ENCODE measurements at places on chromosomes 5 and 9. TPM values are rescaled to one million over a fixed set of nuclear protein-coding genes. Genes with fewer than 3 reads are reported as not detected.

DNA sequence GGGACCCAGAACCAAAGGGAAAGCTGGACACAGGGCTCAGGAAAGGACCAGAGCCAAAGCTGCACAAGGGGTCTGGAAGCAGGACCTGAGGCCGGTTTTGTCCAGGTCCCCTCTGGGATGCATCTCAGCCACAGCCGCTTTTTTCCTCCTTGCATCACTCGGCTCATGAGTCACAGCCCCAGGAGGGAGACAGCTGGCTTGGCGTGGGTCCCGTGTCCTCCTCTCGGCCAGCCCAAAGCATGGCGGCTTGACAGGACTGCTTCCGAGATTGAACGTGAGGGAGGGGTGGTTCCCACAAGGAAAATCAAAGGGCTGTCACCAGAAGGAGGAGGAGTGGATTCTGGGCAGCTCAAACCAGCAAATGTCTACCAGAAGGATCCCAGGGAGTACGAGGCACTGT, 56.7 kb upstream of the CPLX2 start:
- DNase-seq = peak; percentile 96

- DNase-seq = no peak
Observed at GRCh38 chr9:121353241-121354061, 16.6 kb downstream of the STOM start.

DNA sequence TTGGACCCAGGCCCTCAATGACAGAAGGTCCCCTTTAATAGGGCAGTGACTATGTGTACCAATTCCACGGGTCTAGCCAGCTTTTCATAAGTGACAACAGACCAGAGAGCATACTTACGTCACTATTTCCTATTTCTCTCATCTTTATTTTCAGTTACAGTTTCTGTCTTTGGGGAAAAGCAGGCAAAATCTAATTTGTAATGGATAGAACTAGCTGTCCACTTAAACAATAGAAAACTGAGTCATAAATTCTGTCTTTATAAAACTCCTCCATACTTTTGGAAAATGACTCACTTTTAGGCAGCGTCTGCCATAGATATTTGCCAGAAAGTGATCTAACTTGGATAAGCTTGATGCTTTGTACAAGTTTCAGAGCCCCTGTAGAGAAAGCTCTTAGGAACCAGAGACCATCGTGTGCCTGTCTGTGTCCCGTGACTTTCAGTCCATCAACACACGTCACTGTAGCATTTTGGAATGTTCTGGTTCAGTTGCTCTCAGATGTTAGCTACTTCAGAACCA, 101.9 kb downstream of the F2RL2 start:
- no peak for DNase-seq

DNA sequence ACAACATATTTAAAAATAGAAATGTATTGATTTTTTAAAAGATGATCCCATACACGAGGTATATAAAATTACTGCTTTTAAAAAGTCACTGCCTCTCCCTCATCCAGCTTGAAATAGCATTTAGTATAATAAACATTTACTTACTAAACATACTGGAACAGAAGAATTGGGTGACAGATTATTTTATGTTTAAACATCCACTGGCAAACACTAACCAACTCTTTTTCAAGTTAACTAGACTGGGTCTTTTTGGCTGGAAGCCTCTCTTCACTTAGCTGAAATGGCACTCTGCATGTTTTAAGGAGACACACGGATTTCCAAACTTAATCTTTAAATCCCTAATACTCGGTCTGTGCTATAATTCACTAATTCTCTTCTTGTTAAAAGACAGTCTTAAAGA, 19.0 kb downstream of the CTXN3 start:
- no peak for DNase-seq

DNA sequence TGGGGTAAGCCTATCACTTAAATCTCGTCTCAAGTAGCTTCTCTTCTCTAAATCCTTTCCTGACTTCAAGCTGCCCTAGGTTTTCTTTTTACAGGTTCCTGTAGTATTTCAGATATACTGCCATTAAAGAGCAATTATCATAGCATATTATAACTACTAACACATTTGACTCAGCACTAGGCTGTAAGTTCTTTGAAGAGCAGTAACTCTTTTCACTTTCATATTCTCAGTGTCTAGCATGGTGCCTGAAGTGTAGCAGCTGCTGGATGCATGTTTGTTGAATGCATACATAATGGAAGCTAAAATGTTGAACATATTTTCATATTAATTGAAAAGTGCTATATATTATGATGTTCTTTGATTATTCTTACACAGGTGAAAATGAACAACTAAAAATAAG, 22.5 kb downstream of the CCDC152 start:
- DNase-seq = no peak

DNA sequence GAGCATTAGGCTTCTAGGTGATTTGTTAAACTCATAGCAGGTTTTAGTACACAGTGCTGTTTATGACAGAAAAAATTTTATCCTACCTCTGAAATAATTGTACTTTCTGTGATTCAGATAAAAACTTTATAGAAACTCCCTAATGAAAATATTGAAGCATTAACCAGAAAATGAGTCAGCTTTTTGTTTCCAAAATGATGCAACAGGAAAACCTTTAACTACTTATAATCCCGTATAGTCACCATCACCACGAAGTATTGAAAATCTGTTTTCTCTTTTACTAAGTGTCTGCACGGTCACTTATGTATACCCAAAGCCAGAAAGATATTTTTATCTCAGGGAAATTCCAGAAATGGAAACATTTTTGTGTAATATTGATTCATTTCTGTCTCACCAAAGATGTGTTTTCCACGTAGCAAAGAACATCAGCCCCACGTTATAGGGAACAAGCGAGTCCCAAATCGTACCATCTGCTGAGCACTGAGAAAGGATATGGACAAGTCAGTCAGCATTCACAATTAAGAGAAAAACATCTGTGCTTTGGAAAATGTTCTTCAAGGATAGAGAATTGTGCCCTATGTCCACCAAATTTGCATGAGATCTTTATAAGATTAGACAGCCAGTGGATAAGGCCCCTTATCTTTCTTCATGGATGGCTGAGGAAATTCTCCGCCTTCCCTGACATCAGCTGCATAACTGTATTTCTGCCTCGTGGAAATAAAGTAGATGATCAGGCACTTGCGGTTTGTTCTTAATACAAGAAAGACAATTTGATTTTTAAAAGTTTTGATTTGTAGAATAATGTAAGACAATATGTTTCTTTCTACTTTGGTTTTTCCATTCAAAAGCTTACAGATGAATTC, 41.9 kb downstream of the TNFAIP8 start:
- DNase-seq = peak; percentile 53

DNA sequence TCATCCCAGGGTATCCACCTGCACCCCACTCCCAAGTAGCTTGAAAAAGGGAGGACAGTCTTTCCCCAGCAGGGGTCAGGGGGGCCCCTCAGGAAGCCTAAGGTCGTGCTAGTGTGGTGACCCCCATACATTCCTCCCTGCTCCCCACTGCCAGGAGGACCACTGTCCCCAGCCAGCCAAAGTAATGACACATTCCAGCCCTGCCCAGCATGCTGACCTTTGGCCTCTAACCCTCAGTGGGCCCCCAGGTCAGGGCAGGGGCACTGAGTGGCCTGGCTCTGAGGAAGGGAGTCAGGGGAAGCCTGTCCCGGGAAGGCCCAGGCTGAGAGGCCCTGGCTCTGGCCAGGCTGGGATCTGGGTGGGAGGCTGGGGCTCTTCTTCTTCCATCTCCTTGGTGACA, 8.8 kb downstream of the CPLX2 start:
- no peak for DNase-seq

DNA sequence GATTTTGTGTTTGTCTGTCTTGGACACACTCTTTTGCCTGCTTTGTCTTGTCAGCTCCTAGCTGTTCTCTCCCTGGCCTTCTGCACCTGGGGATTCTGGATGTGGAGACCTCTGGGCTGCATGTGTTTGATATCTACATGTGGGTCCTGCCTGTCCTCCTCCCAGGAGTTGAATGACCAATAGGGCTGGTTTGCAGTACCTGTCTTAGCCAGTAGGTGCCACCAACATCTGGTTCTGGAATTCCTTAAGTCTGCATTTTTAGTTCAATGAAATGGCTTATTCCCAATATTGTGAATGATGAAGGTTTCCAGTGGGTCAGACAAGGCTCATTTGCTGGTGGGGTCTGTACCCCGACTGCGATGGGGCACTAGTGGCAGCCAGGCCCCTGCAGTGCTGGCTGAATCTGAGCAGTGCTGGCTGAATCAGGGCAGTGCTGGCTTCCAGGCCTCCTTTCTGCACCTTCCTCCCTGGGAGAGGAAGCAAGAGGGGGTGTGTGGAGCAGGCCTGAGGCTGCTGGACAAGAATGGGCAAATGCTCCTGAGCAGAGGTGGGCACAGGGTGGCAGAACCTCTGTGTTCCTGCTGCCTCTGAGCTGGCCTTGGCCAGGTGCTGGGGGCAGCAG, 73.3 kb downstream of the RXRA start:
- no peak for DNase-seq

- no peak for DNase-seq
Observed at GRCh38 chr5:160787240-160787639, 64.8 kb downstream of the ATP10B start.

DNA sequence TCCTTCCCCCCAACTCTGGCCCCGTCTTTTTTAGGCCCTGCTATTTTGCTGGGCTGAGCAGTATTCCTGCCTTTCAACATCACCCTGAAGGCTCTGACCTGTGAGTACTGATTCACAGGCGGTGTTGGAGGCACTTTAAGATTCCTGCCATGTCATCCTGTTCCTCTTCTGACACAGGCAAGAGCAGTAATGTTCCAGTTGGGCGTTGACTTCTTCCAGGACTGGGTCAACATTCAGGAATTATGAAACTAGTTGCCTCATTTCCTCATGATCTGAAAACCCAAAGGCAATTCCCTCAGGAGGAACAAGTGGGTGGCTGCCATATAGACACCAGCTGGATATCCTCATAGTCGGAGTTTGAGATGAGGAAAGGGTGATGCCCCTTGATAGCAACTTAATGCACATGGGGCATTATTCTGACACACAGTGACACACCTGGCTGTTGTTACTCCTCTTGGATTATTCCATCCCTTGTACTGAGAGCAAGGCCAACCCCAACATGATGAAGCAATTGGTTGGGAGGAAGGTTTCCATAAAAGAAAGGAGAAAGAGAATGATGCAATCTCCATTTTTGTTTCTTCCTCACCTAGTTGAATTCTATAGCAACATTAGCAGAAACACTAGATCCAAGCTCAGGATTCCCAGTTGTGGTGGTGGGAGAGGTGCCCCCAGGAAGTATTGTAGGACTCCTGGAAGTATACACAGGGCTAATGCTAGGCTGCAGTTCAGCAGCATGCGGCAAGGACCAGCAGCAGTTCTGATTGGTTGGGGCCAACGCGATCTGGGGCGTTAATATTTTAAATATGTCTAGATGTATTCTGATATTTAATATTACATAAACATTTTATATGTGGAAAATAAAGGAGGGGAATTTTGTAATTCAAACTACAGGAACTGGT, 19.6 kb upstream of the GLRX start:
- peak; percentile 58 for DNase-seq

- DNase-seq = no peak
Observed at GRCh38 chr5:6604946-6605345, 27.9 kb downstream of the NSUN2 start.

GRCh38 chr9:89873801-89874200, 269.0 kb downstream of the GADD45G start:
- DNase-seq = no peak

DNA sequence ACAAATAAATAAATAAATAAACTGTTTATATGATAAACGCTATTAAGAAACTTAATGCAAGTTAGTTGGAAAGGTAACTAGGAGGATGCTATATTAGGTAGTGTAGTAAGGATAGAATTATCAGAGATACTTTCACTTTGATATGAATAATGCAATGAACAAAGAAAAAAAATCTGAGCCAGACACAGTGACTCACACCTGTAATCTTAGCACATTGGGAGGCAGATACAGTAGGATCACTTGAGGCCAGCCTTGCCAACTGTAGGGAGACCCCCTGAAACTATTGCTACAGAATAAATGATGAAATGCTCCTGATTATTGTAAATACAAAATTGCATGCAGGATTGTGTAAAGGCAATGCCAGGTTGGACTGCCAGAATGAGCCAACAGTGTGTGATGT, 109.2 kb downstream of the ANXA2R start:
- no peak for DNase-seq

- DNase-seq = no peak
Observed at GRCh38 chr5:90015584-90016018, 394.0 kb downstream of the CETN3 start.

The WNT8A gene
- total RNA-seq = not detected

The CDX1 gene
- not detected for total RNA-seq

The SUSD3 gene
- total RNA-seq = not detected

The ENTPD8 gene
- total RNA-seq = 0.08 TPM

The STK10 gene
- total RNA-seq = 8.0 TPM

The SLC22A4 gene
- 5.1 TPM for total RNA-seq

The BARHL1 gene
- total RNA-seq = not detected

The MYORG gene
- total RNA-seq = 1.9 TPM

The INVS gene
- 19.5 TPM for total RNA-seq
